ENCODE measurements at places on chromosomes 2 and 18.

GRCh38 chr18:46040747-46041104, 31.3 kb downstream of the PSTPIP2 start:
- no peak for DNase-seq

DNA sequence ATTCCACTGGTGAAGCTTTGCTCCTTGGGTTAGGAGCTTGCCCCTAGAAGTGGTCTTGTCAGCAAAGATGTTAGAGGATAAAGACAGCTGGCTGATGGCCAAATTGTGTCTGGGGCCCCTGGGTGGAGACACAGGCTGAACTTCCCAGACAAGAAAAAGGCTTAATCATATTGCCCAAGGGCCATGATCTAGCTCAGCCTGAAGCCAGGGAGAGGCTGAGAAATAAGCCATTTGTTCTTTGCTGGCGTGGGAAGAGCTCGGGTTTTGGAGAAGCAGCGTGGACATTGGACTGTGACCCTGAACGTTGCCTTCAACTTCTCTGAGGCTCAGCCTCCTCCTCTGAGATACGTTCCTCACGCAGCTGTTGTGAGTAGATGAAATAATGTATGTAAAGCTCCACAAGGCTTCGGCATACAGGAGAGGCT, 153.0 kb downstream of the ZFP36L2 start:
- peak; percentile 83 for DNase-seq

DNA sequence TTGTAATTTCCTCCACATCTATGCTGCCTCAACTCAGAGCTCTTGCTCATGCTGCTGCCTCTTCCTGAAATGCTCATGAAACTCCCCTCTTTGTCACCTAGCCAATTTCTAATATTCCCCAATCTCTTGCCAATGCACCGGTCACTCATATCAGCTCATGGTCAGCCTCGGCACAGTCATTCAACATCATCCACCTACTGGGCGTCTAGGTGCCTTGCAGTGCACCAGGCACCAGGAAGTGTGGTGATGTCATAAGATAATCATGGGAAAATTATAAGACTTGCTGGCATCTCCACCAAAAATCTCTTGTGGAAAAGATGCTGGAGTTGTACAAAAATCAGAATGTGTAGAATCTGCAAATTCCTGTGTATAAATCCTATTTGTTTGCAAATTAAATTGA, 52.6 kb upstream of the RAB27B start:
- peak; percentile 92 for DNase-seq

GRCh38 chr18:3525870-3526420, 76.0 kb downstream of the TGIF1 start:
- DNase-seq = peak; percentile 8

DNA sequence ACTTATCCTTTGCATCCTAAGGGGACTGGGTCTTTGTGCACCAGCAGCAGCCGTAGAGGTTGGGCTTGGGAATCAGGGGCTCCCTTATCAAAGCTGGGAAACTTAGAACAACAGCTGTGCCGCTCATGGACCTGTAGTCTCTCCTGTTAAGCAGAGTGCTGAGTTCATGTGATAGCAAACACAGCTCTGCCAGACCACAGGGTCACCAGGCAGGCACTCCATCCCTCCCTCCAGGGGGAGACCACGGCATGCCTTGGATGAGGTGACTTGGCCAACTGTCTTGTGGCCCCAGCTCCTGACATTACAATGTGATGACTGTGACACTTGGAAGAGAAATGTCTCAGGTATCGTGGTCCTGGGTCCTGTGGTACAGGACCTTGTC, 60.0 kb downstream of the DGKD start:
- DNase-seq = no peak

GRCh38 chr2:219278655-219279150, 463 bp upstream of the DNAJB2 start:
- DNase-seq = no peak

DNA sequence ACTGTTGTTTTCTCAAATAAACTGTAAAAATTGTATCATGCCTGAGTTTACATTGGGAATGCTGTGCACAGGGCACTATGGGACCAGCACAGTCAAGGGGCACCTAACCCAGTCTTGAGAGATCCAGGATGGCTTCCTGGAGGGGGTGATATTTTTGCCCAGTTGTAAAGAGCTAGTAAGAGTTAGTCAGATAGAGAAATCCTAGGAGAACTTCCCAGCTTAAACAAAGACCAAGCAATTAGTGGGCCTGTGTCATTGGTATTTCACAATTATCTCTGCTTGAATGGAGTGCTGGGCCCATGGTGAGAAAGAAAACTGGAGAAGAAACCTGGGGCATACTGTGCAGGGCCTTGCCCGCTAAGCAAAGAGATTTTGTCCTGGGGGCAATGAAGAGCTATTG, 12.2 kb downstream of the XDH start:
- DNase-seq = no peak

DNA sequence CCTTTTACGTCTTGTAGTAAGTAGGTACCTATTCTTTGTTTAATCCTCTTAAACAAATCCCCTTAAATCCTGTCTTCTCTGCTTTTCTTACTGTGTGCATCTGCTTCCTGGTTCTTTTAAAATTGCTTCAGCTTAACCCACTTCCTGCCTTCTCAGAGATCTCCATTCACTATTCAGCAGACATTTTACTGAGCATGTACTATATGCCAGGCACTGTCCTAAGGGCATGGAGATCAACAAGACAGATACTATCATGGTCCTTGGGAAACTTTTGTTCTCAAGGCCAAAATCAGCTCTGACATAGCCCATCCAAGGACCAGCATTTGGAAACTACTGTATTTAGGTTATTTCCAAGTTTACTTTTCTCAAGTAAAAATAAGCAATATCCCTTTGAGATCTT, 227.5 kb downstream of the TPGS2 start:
- no peak for DNase-seq

- DNase-seq = peak; percentile 57
Measured at GRCh38 chr2:108621087-108621559, 86.9 kb downstream of the LIMS1 start.

DNA sequence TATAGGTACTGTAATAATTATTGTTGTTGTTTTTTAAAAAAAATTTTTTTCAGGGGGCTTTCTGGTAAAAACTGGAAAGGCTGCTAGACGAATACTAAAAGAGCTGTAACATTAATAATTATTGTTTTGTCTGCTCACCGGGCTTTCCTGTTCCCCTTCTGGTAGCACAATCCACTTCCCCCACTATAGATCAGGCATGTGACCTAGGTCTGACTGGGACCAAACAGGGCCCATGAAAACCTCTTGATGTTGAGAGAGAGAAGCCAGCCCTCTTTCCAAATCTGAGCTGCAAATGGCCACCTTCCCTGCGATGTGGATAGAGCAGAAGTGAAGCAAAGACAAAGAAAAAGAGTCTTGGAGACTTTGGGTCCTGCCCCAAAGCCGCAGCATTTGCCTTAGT, 23.4 kb downstream of the SH2D6 start:
- no peak for DNase-seq

DNA sequence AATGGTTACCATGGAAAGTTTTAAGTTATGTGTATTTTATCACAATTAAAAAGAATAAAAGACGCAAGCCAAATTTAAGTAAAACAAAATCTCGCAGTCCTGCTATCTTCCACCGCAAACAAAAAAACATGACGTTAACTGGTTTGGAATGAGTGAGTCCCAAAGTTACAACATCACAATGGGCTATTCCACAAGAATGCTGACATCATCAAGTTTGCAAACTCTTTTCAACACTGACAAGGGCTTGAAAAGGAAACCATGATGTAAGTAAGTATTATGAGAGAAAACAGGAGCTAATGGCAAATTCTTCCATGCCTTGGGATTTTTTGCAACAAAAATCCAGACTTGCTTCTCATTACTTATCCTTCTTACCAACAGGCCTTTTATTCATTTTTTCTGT, 31.1 kb downstream of the SIGLEC15 start:
- peak; percentile 97 for DNase-seq

DNA sequence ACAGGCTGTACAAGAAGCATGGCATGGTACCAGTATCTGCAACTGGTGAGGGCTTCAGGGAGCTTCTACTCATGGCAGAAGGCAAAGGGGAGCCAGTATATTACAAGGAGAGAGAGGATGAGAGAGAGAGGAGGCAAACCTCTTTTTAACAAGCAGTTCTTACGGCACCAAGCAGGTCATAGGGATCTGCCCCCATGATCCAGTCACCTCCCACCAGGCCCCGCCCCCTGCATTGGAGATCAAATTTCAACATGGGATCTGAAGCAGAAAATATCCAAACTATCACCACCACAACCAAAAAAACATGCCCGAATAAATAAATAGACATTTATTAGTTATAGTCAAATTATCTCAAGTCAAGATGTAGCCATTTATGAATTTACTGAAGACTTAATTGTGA, 14.5 kb upstream of the SLC35F5 start:
- DNase-seq = no peak

DNA sequence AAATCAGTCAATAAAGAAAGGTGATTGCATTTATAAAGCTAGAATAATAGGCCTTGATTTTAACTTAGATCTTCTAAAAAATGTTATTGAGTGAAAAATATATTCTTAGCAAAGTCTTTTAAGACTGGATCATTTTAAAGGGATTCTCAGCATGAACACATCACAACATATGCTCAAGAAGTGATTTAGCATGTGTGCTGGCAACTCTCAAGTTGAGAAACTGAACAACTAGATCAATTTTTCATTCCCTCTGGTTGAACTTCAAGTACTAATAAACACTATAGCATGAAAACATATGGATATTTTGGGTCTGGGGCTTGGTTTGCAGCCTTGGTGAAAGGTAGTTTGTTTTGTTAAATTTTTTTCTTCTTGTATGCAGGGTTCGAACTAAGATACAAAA, 107.8 kb upstream of the PNPT1 start:
- DNase-seq = no peak

DNA sequence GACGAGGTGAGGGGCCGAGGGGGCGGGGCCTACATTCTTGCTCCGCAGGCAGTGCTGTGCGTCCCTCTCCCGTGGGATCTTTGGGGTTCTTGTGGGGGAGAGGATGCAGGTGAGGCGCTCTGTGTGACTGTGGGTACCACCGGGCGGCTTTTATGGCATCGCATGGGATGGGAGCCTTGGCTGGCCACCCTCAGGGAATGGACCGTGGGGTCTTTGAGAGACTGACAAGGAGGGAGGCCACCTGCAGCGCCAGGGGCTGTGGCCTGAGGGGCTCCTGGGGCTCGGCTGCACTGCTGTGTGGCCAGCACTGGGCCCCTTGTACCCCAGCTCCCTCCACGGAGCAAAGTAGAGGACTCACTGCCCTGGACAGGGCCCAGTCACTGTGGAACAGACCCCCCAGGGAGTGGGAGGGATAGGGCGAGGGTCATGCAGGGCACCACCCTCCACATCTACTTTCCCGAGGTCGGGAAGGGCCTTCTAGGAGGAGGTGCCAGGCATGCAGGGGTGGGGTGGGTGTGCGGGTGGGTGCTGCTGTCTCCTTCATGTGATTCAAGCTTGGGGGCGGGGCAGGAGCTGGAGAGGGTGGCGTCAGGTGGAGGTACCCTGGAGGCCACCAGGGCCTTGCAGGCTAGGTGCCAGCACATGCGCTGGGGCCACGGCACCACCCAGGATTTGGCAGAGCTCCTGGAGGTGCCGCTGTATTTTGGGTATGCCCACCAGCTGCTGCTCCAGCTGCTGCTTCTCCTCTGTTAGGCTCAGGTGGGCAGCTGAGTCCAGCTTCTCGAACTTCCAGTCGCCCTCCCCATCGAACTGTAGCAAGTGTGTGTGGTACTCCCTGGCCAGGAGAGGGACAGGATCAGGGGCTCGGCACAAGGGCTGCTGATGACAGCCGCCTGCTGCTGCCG, 1072.4 kb downstream of the RPIA start:
- no peak for DNase-seq

- DNase-seq = no peak
Measured at GRCh38 chr2:207988975-207989374, 36.4 kb downstream of the PLEKHM3 start.

DNA sequence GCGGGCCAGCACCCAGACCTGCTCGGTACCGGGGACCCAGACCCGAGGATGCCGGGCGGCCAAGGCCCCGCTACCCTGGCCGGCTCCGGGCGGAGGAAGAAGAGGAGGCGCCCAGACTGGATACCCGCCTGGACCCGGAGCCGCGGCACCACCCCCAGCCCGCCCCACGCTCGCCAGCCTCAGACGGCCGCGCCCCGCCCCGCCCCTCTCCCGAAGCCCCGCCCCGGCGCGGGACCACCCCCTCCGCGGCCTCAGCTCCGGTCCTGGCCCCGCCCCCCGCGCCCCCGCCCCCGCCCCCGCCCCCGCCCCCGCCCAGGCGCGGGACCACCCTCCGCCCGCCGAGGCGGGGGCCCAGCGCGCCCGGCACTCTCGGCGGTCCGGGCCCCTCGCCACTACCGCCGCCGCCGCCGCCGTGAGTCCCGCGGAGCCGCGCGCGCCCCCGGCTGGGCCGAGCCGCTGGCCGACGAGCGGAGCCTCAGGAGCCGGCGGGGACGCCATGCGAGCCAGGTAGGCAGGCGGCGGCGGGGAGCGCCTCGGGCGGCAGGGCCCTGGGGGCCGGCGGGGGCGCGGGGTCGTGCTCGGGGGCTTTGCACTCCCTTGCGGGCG, at the start of gene SH3BP4:
Gene SH3BP4 (plus strand): TSS at position 354 of the 606 bp plus-strand sequence. CDS start 82,986 bp downstream, outside the sequence.
- DNase-seq = peak; percentile 74

DNA sequence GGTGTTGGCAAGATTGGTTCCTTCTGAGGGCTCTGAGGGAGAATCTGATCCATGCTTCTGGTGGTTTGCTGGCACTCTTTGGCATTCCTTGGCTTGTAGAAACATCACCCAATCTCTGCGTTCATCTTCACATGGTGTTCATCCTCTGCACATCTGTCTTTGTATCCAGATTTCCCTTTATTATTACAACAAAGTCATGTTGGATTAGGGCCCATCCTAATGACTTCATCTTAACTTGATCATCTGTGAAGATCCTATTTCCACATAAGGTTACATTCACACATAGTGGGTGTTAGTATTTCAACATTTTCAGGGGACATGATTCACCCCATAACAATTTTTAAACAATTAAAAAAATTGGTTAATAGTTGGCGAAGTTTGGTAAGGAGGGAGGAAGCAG, 177.4 kb upstream of the CWC22 start:
- peak; percentile 60 for DNase-seq

- no peak for DNase-seq
Measured at GRCh38 chr18:67954594-67954993, 438.1 kb upstream of the DSEL start.

DNA sequence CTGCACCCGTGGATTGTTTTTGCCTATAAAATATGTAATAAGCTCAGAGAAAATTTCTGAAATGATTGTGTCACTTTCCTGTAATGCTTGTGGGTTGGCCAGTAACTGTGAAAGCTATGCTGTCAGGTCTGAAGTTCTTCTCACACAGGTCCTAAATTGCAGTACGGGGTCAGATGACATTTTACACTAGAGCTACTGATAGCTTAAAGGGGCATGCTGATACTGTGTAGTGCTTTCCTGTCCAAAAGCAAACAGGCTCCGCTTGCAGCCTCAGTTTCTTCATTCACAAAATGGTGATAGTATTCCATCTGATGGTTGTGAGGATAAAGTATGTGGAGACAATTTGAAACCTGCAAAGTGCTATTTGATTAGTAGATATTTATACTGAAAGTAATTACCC, 7.6 kb upstream of the FARSB start:
- no peak for DNase-seq

All from iris pigment epithelial cell (primary cell).